T-helper 17 cell (primary cell): ENCODE measurements at places on chromosomes 6 and 20.

- DNase-seq = no peak
Observed at GRCh38 chr6:98830146-98830545, 4.2 kb upstream of the POU3F2 start.

DNA sequence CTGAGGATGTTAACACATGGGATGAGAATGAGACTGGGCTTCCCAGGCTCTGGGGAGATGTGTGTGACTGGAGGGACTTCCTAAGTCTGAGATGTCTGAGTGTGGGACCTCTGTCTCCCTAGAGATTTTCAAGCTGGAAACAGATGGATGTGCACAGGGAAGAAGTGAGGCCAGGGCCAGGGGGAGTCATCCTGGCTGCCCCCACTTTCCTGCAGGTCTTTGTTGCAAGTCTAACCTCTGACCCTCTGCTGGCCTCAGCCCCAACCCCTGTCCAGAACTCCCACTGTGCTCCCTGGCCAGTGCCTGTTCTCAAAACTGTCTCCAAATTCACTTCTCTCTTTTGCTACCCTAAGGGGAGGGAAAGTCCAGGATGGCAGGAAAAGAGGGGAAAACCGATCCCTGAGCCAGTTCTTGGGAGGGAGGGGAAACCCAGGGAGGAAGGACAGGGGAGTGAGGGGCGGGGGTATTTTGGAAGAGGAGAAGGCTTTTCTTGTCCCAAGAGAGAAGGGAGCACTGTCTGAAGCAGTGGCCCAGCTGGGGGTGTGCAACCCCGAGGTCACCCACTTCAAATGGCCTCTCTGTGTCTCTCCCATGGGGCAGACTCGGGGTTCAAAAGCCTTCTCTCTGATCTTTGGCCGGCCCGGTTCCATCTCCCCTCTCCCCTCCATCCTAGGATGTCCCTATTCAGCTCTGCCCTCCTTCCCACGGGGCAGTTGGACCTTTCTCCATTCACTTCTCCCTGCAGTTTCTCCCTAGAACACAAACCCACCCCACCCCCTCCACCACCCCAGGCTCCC lies 3.1 kb downstream of the PPP1R18 start:
- DNase-seq = no peak

- DNase-seq = no peak
Observed at GRCh38 chr20:35269055-35269781, 8.7 kb downstream of the MMP24OS start.

DNA sequence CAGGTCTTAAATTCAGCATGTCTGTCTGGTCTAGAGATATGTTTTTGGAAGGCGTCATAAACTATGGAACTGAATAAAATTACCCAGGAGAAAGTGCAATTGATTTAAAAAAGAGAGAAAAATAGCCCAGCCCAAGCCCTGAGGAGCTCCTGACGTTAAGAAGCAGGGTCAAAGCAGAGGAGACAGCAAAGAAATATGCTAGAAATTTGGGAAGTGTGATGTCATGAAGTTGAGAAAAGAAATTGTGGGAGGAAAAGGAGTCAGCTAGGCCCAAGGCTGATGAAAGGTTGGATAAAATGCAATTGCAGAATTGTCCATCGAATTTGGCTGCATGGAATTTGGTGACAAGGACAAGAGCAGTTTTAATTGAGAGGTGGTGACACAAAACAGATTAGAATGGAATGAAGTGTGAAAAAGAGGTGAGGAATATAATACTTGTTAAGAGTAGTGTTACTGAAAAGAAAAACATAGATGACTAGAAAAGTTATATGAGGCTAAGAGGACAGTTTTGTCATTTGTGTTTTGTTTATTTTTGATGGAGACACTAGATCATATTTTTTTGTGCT lies 381.6 kb downstream of the LAMA2 start:
- no peak for DNase-seq

GRCh38 chr6:161683400-161683799 lies 409.5 kb upstream of the AGPAT4 start:
- no peak for DNase-seq

DNA sequence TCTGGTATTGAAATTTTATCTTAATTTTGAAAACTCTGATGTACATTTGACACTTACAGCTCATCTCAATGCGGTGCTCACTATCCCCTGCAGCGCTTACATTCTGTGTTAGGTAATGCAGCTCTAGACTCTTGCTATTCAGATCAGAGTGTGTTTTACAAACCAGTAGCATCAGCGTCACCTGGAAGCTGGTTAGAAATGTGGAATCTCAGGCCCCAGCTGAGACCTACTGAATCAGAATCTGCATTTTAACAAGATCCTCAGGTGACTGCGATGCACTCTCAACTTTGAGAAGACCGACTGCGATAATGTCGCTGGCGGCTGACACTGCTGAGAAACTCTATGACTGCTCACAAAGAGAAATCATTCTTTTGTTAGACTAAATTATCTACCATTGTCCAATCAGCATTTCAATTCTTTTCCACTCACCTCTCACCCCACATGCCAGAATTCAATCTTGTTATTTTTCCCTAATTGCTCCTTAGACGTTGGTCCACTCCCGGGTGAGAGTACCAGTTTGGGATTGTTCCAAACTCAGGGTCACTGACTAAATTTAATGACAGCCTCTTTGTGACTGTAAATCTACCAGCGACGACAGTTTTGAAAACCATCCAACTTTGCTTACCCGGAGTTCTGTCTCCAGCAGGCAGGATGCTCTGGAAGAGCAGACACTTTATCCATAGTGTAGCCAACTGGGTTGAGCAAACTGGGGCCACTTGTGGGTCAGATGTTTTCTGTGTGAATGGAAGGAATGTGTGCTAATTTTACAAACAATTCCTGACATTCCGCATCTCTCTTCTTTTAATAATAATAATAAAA lies 140.1 kb upstream of the BTBD3 start:
- no peak for DNase-seq

- DNase-seq = no peak
Observed at GRCh38 chr20:58719971-58720371, 27.4 kb downstream of the NPEPL1 start.

DNA sequence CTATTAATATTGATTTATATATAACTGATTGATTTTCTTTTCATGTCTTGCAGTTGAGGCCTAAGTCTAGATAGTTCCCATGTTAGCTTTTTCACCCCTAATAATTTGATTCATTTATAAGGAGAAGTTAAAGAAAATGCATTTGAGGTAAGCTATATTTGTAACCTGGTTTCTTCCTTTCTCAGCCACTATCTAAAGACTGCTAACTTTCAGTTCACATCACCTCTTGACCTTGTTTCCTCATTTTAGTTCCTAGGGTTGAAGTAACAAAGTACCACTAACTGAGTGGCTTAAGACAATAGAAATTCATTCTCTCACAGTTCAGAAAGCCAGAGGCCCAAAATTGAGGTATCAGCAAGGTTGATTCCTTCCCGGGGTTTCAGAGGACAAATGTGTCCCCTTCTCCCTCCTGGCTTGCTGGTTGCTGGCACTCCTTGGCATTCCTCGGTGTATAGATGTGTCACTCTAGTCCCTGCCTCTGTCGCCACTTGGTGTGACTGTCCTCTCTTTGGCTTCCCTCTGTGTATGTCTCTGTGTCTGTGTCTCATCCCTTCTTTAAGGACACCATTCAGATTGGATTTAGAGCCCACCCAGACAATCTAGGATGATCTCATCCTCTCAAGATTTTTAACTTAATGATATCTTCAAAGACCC lies 55.9 kb upstream of the C20orf144 start:
- DNase-seq = no peak

DNA sequence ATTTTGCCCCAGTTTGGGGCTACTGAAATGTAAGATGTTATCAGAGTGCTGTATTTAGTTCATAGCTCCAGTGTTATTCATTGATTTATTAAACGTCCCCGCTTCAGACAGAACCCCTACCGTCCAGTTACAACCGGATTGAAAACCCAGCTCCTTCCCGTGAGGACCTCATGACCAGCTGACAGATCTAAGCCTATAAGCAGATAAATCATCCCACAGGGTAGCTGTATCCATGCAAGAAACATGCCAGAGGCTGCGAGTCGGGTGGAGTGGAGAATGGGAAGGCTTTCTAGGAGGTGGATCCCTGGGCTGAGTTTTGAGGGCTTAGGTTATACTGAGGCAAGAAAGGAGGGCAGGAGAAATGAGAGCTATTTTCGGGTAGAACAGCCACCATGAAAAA lies 260.0 kb downstream of the ARID1B start:
- no peak for DNase-seq

- DNase-seq = no peak
Observed at GRCh38 chr6:20112241-20112640, 100.0 kb downstream of the MBOAT1 start.

DNA sequence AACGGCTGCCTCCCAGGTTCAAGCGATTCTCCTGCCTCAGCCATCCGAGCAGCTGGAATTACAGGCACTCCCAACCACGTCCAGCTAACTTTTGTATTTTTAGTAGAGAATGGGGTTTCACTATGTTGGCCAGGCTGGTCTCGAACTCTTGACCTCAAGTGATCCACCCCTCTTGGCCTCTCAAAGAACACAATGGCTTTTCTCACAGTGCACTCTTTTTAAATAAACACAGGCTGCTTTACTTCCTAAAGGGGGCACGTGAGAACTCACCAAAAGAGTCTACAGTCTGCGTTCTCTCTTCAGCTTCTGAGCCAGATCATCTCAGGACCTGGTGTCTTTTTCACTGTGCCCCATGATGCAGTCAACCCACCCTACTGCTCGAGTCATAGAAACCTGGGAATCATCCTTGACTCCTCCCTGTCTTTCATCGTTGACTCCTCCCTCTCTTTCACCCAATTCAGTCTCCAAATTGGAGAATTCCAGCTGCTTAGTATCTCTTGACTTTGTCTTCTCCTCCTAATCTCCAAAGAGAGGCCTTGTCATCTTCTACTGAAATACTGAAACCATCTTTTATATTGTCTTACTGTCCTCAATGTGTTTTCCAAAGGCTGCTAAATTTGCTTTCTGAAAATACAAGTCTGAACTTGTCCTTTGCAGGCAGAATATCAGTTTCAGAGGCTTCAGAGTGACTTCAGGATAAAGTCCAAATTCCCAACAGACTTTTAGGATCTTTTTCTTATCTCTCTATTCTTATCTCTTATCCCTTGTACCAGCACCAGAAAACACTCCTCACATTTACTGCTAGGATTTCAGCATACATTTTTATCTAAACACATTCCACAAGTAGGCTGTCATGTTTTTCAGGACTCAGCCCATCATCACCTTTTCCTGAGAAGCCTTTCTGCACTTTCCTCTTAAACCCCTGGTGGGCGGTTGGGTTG lies 323.4 kb downstream of the SYNE1 start:
- no peak for DNase-seq

GRCh38 chr6:37503309-37503965 lies 3.7 kb upstream of the CCDC167 start:
- no peak for DNase-seq

GRCh38 chr6:15615802-15616201 lies 47.0 kb downstream of the DTNBP1 start:
- DNase-seq = no peak

DNA sequence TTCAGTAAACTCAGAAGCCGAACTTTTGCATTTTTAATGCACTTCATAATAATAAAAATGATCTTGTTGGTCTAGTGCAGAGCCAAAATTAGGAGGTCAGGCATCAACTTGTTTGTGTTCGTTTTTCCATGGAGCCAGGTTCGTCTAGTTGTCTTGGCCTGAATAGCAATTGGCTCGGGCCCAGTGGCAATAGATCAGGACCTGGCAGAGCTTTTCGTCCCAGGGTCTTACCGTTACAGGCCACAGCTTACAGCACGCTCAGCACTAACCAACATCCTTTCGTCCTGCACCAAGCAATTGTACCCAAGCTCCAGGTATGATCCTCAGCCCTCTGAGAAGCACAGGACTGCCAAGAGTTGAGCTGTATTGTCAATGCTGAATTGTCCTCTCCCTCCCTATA lies 240.5 kb upstream of the PLN start:
- DNase-seq = no peak

GRCh38 chr20:51159981-51160380 lies 137.1 kb upstream of the KCNG1 start:
- DNase-seq = no peak

DNA sequence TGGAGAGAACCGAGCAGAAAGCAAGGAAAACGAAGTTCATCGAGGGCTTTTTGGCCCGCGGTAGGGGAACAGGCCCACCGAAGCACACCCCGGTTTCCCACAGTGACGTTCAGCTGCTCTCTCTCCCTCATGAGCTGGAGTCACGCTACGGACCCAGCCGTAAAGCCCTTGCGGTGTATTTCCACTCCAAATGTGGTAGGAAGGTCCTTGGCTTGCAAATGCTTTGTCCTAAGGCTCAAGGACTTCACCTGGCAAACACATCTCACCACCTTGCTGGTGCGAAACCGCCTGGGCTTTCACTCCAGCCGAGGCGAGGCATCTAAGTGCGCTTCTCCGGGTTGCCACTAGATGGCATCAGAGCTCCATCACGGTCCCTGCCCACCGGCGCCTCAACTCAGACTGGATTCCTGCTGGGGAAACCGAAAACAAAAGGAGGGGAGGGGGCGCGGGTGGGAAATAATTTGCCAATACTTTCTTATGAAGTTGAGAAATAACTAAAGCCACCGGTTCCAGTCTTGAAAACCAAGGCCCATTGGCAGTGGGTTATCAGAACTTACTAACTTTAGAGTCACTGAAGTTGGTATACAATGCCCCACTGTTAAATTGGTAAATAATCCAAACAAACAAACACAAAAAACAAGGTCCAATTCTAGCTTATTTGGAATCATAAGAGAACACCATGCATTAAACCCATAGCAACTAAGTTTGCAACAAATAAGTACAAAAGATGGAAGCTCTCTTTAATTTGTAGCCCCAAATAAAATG lies 13.4 kb upstream of the FOXC1 start:
- DNase-seq = peak; percentile 60

GRCh38 chr6:136435101-136435500 lies 115.1 kb downstream of the MAP7 start:
- DNase-seq = no peak

DNA sequence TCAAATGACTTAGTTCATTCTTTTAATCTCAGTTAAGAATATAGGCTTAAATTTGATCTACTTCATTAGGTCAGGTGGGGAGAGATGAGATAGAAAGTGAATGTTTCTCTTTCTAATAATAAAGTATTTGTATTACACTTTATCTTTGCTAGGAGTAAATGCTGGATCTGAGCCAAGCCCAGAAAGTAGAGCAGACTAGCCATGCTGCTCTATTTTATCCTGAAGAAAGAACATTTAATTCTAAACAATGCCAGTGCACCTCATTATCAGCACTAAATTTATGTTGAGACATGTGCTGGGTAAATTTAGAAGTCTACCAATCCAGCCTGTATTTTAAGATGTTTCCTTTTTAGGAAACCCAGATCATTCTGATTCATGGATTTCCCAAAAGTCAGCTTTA lies 43.5 kb downstream of the AKIRIN2 start:
- DNase-seq = no peak

GRCh38 chr6:109360791-109361190 lies 21.5 kb downstream of the CD164 start:
- DNase-seq = no peak

GRCh38 chr6:84278321-84278998 lies 51.0 kb upstream of the CEP162 start:
- no peak for DNase-seq

DNA sequence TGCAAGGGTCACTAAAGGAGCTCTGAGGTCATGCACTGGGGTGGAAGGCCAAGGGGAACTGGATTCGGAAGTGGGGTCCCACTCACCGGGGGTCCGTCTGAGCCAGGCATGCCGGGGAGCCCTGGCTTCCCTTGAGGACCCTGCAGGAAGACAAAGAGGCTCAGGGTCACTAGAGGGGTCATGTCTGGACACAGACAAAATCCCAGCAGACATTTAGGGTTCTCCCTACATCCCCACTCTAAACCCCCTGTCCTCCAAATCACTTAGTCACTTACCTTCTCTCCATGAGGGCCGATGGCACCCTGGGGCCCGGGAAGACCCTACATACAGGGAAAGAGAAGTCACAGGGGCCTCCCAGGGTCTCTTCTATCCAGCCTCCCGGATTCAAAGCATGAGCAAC lies 15.4 kb downstream of the COL11A2 start:
- DNase-seq = no peak

- no peak for DNase-seq
Observed at GRCh38 chr20:58551631-58552030, 36.4 kb upstream of the APCDD1L start.
